GM23338 (cell line): ENCODE measurements at places on chromosomes 4 and X. TPM values are rescaled to one million over a fixed set of nuclear protein-coding genes. Genes with fewer than 3 reads are reported as not detected.
A peak's percentile ranks its signal among the peaks of the same experiment; 100 is the strongest.

DNA sequence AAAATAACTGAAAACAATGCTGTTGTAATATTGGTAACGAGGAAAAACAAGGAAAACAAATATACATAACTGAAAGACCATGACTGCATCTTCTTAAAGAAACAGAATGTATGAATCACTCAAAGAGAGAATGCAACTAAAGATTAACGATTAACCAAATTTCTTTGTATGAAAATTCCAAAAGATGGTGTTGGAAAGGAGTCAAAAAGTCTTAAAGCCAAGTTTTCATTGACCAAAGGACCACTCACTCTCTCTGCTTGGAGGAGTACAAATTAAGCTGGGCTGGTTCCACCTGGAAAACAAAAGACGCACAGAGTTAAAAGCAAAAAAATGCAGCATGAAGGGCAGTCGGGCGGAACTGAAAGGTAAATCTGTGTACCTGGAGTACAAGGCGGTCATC lies 1.8 kb downstream of the DCAF12L1 start:
- DNase-seq, result no peak

DNA sequence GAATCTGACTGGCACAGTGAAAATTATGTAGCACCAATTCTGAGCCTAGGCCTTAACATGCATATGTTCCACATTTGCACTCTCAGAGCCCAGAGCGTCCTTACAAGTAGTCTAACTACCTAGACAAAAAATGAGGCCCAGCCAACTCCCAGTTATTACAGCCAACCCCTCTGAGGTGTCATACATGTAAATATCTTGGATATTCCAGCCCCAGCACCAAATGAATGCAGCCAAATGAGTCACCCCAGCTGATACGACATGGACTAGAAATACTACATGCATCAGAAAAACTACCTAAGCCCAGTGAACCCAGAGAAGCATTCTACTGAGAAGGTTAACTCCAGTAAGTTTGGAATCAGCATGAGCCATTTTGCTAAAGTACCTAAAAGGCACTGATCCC lies 145.1 kb downstream of the STPG2 start:
- DNase-seq, result no peak

The MAGEA1 gene
- not detected in 2 replicates for total RNA-seq

GRCh38 chr4:176011529-176011928 lies 54.1 kb upstream of the WDR17 start:
- no peak for DNase-seq

DNA sequence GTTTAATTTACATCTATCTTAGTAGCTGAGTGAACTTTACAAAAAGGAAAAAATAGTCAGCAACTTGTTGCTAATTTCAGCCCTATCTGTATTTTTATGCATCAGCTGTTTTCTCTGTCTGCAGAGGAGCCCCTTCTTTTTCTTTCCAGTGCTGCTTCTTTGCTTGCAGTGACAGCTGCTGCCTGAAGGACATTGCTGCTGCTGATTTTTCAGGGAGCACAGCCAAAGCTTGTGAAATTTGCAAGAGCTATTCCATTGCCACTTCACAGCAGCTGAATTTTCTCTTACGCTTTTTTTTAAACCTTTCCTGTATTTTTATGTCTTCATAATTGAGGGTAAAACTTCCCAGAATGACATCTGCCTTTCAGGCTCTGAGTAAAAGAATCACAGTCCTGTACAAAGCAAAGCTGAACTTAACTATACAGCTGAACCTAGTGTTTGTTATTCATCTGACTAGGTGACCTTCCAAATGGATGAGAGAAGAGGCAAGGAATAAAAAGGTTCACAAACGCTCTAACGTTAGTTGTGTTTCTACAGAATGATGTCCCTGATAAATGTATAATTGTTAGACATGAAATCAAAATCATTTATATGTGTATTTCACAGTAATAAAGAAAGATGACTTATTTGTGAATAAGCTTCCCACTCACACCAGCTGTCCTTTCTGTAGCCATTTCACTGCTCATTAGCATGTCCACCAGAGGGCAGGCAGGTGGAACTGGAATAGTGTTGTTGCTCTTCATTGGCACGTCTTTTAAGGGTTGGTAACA lies 541.4 kb downstream of the ADGRL3 start:
- peak; percentile 49 for DNase-seq

The CEP44 gene
- total RNA-seq, result 17.4 and 20.4 TPM in 2 replicates

The VEGFD gene
- total RNA-seq, result not detected in 2 replicates

DNA sequence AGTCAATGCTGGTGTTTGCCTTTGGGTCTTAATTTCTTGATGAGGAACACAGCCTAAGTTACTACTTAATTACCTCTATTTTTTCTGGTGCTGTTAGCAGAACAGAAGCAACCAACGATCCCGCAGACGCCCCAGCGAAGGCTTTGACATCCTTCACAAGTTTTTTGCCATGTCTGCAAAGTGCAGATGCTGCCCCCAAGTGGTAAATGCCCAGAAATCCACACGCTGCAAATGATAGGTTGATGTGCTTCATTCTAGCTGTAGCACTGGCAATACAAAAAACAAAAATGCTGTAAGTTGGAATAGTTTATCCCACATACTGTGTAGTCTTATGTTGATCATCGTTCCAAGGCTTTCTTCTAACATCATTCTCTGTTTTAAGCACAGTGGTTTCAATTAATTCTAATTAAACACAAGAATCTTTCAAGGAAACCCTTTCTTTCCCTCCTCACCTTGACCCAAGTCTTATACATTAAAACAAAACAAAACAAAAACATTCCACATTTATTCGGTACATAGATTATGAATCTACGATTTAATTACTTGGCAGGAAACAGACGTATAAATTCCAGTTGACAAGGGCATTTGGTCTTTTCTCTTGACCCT lies 1.2 kb downstream of the PNPLA4 start:
- peak; percentile 71 for DNase-seq

DNA sequence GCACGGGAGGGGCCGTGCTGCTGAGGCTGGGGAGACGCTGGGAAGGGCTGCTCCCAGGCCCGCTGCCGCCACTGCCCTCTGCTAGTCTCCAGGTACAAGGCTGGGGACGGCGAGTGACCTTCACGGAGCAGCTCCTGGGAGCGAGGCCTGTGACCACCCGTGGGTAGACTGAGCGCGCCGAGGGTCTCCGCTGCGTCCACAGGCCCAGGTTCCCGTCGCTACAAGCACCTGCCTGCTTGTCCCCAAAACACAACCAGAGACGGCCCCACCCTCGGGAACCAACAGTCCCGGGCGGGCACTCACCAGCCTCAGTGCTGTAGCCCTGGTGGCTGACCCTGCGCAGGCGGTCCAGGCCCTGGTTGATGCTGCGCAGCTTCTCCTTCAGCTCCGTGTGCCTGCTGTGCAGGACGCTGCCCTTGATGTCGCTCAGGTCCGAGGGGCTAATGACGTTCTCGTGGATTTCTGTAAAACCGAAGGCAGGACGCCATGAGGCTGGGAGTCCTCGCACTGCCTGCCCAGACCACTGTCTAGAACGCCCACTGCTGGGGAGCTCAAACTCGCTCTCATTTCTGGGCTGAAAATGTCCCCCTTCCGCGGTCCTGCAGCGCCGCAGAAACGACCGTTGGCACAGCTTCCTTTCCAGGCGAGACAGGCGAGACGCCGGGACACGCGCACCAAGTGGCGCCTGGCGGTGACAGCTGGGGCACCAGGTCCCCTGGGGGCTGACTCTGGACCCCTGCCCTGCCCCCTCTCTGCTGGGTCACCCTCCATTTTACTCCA lies 14.3 kb downstream of the LRPAP1 start:
- no peak for DNase-seq

DNA sequence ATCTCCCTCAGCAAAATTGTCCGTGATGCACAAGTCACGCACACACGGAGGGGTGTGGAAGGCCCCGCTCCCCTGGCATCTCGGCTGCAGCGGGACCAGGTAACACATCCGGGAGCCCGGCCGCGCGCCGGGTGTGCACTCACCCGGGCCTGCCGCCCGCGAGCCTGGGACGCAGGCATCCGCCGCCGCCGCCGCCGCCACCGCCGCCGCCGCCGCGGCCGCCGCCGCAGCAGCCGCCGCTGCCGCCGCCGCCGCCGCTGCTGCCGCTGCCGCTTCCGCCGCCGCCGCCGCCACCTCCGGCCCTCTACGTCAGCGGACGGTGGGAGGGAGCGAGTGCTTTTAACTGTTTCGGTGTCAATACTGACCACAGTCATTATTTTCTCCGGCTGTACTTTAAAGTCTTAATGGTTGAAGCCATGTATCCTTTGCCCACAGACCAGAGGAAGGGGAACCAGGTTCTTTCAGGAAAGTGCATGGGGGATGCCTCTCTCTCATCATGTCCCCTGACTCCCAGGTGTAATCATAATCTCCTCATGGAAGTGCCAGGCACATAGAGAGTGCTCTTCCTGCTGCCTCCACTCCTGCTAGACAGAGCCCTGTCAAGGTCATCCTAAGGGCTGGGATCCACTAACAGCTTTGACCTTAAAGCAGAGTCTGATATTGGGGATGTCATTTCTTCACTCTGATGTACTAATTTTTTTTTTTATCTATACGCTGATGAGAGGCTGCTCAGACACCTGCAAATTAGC lies 38.0 kb downstream of the MAGEE2 start:
- peak; percentile 52 for DNase-seq

The DCAF4L1 gene
- total RNA-seq, result 0.43 and 0.63 TPM in 2 replicates

The NLGN3 gene
- total RNA-seq, result 15.3 and 17.2 TPM in 2 replicates

GRCh38 chr4:41125558-41126311 lies 88.6 kb downstream of the APBB2 start:
- DNase-seq, result no peak

- DNase-seq, result no peak
Observed at GRCh38 chrX:12241026-12241425, 102.8 kb downstream of the FRMPD4 start.

DNA sequence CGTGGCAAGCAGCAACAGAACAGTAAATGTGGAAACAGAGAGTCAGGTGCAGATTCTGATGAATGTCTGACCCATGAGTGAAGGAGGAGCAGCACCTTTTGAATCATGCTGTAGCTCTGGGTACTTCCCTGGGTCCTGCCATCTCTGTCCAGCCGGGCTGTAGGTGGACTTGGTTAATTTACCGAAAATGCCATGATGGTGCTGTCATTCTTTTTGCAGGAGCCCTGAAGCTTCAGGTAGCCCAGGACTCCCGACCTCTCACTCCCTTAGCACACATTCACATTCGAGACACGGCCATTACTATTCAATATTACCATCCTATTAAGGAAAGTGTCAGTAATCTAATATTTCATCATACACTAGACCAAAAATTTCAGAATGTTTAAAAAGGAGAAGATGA lies 320.9 kb downstream of the STK32B start:
- DNase-seq, result no peak

The EFHC2 gene
- 2.6 and 3.1 TPM in 2 replicates for total RNA-seq

GRCh38 chr4:87912164-87913004 lies 63.1 kb upstream of the SPP1 start:
- no peak for DNase-seq

DNA sequence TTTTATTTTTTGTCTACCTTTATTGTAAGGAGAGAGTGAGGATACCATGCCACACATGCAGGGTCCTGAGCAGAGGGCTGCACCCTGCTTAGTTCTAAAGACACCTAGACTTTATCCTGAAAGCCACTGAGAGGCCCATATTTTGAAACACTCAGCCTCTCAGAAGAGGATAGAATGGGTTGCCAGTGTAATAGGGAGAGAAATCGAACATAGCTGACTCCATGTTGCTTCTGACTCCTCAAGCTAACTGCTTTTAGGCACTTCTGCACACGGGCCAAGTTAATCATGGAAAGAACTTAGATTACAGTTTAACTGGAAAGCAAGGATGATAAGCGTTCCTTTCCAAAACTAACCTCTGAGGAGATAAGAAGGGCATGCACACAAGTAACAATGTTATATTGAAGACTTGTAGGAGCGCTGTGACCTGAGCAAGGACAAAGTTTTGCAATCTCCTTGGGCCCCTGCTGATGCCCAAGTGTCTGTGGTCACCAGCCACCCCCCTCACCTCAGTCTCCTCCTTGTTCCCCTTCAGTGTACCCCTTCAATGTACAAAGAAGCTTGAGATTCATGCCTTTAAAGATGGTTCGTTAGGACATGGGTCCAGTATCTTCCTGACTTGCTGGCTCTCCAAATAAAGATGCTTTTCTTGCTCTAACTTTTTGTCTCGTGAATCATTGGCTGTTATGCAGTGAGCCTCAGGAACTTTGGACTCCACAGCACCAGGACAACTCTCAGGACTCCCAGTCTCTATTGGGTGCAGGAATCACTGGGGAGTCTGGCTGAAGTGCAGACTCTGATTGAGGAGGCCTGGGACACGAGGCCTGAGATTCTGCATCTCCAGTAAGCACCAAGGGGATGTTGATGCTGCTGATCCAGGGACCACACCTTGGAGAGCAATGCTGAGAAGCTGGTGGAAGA lies 25.4 kb upstream of the CD99 start:
- no peak for DNase-seq

The INTS6L gene
- 6.4 and 21.9 TPM in 2 replicates for total RNA-seq

GRCh38 chrX:111284631-111285293 lies 14.5 kb upstream of the CAPN6 start:
- DNase-seq, result no peak

DNA sequence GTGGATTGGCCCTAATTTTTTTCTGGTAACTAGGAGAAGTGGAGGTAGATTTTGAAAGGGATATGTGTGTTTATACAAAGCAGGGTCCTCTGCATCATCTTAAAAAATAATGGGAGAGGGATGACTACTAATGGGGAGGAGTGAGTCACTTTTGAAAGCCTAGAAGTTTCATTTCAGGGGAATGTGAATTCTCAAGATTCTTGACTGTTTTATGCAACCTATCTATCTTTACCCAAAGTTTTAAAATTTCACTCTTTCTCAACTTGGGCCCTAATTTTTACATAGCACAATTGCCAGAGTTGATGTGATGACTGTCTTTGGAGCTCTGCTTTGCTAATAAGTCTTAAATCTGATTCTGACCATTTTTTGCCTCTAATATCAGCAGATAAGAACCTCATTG lies 445.2 kb downstream of the GRXCR1 start:
- no peak for DNase-seq

The SSX4B gene
- 0.19 TPM in 1 of 2 replicates, not detected in the other for total RNA-seq

DNA sequence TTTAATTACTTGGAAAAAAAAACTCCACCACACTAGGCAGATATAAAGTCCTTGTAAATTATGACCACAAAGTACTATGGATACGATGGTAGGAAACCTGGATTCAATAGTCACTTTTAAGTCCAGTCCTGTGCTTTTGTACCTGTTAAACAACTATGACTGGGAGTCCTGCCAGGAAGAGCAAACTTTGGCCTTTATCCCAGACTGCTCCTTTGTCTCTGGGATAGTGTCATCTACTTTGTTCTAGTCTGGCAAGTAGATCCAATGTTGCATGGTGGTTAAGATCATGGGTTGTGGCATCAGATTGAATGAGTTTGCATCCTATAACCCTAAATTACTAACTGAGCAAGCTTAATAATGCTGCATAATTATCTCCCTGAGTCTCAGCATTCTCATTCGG lies 175.3 kb upstream of the FGF13 start:
- DNase-seq, result no peak

DNA sequence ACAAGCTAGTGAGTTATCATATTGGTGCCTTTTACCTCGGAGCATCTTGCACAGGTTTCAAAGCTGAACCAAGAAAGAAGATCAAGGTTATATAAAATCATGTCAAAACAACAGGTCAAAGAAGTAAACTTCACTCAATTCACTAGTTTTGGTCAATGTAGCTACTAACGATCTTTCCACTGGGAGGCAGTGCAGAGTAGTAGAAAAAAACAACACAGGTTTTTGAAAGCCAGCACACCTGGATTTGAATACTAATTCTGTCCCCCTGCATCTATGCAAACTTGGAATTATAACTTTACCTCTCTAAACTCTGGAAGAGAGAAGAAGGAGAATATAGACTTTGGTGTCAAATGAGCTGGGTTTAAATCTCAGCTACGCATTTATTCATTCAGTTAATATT lies 266.1 kb downstream of the GRIA3 start:
- DNase-seq, result peak; percentile 37

- DNase-seq, result peak; percentile 72
Observed at GRCh38 chr4:84099599-84099998, 399.5 kb downstream of the NKX6-1 start.
